ENCODE measurements at places on chromosomes 2 and 18. TPM values are rescaled to one million over a fixed set of nuclear protein-coding genes. Genes with fewer than 3 reads are reported as not detected.

The LRRTM1 gene
- total RNA-seq: not detected

The RAPGEF4 gene
- total RNA-seq: 0.23 TPM

The NGEF gene
- total RNA-seq: 0.26 TPM

The CABYR gene
- 0.64 TPM for total RNA-seq

The INPP5D gene
- 2.6 TPM for total RNA-seq

The ERICH2 gene
- not detected for total RNA-seq

The KRTCAP3 gene
- not detected for total RNA-seq

The MOCOS gene
- 4.2 TPM for total RNA-seq

The CCDC74A gene
- total RNA-seq: 20.6 TPM

The DCDC2C gene
- not detected for total RNA-seq

The ACKR3 gene
- total RNA-seq: not detected

The TSN gene
- 62.7 TPM for total RNA-seq

The ACMSD gene
- total RNA-seq: not detected

The COLEC11 gene
- total RNA-seq: not detected

The SLC19A3 gene
- total RNA-seq: 0.17 TPM

The SLC16A14 gene
- 0.11 TPM for total RNA-seq

The SMARCAL1 gene
- total RNA-seq: 16.2 TPM

The DPYSL5 gene
- total RNA-seq: not detected

The RGPD3 gene
- 0.11 TPM for total RNA-seq

The ATP6V1C2 gene
- not detected for total RNA-seq

The SNRNP200 gene
- total RNA-seq: 35.3 TPM

The MC2R gene
- not detected for total RNA-seq

The PARD6G gene
- total RNA-seq: 2.8 TPM

The RHOB gene
- total RNA-seq: 92.2 TPM

The CNTNAP5 gene
- not detected for total RNA-seq

The TLX2 gene
- total RNA-seq: 0.46 TPM

The ZNF396 gene
- 0.19 TPM for total RNA-seq

The CETN1 gene
- not detected for total RNA-seq

The NTSR2 gene
- not detected for total RNA-seq

The BOK gene
- total RNA-seq: 67.3 TPM

The SERPINB13 gene
- not detected for total RNA-seq

The IL37 gene
- total RNA-seq: not detected

The DRC1 gene
- not detected for total RNA-seq

The GALNT3 gene
- total RNA-seq: 1.5 TPM

The PGAP1 gene
- 7.8 TPM for total RNA-seq

The IL36A gene
- not detected for total RNA-seq

The LIPG gene
- total RNA-seq: 0.19 TPM

The ATOH8 gene
- total RNA-seq: 129 TPM

The LDLRAD4 gene
- not detected for total RNA-seq

The SCN3A gene
- not detected for total RNA-seq

The REG3A gene
- total RNA-seq: not detected

The RTP5 gene
- total RNA-seq: not detected

The RAD51AP2 gene
- total RNA-seq: under 0.01 TPM

The HK2 gene
- 9.8 TPM for total RNA-seq

The LYPD6B gene
- total RNA-seq: 14.6 TPM

The GAL3ST2 gene
- total RNA-seq: not detected

The EFHD1 gene
- 0.19 TPM for total RNA-seq

The RFTN2 gene
- 0.40 TPM for total RNA-seq

The FIGLA gene
- not detected for total RNA-seq

The C2orf80 gene
- not detected for total RNA-seq

The LONRF2 gene
- total RNA-seq: not detected

The PPP1R1C gene
- 2.0 TPM for total RNA-seq

The CDKL4 gene
- not detected for total RNA-seq

The GPR45 gene
- not detected for total RNA-seq

The EGR4 gene
- total RNA-seq: not detected

The LINC00305 gene
- total RNA-seq: not detected

The VAMP5 gene
- 146 TPM for total RNA-seq
